ENCODE measurements at places on chromosomes 11 and 22.

DNA sequence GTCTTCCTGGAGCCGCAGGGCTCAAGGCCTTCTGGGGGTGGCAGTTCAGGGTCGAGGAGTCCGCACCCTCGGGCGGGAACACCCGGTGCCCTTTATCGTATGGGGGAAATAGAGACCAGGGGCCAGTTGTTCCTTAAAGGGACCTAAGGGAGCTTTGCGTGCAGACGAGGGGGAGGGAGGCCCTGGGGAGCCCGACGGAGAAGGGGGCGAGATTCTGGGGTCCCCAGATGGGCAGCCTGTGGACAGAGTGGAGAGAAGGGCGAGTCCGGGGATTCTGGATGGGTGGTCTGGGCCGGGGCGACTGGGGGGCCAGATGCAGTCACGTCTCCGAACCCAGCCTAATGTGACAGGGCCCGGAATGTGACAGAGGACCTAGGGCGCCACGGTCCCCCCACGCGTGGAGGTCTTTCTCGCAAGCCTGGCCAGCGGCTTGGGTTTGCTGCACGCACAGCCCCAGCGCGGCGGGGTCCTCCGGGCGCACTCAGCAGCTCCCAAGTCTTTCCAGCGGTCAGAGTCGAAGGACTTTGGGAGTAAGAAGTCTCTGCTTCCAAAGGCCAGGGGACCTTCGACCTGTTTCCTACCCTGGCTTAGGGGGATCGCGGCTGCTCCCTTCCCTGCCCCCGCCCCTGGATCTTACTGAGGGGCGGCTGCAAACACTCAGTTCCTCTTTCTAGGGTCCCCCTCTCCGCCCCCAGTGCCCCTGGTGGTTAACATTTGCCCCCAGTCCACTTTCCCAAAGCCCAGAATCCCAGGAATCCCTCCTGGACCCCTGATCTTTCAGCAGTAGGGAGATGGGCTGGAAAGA is 547 bp downstream of the TUBA8 start:
- no peak for DNase-seq

DNA sequence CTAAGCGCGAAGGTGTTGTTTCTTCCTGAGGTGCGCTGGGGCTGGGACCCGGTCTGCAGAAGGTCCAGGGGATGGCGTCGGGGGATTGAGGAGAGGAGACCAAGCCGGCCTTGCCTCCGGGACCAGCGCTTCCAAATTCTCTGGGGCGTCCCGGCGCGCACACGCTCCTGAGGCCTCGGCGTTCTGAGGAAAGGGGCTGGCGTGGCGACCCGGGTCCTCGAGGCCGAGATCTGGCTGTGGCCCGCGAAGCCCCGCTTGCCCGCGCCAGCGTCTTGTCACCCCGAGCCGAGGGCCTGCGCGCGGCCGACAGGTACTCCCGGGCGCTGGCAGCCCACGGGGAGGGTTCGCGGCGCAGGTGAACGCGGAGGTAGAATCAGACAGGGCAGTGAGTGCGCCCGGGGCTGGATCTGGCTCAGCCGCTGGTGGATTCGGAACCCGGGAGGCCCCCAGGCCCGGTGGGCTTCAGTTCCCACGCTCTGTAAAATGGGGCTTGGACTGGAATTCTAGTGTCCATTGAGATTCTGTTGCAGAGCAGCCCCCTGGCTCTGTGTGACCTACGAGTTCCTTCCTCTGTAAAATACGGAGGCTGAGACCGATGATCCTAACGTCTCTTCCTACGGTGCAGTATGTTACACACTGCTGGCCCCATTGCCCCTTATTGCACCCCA is 14.7 kb downstream of the SSH3 start:
- no peak for DNase-seq

DNA sequence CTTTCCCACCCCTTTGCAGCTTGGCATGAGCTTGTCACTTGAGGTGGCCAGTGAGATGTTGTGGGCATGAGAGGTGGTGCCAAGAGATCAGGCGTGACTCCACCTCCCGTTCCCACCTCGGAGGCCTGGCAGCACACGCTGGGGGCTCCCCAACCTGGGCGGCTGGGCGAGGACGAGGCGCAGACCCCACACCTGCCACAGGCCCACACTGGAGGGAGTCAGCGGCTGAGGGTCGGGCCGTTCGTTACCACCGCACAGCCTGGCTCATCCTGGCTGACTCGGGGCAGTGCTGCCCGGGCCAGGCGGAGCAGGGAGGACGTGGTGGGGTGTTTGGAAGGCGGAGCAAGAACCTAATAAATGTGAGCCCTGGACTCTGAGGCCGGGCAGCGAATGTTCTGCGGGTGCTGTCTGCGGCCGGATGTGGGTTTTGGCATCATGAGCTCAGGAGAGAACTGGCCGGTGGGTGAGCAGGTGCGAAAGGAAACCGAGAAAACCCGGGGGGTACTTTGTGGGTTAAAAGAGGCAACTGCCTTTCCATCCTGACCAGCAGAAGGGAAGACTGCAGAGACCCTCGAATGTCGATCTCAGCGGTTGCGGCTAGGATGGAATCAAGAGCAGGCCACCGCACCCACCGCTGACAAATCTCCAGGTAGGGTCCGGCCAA is 10.2 kb upstream of the IFITM3 start:
- no peak for DNase-seq

DNA sequence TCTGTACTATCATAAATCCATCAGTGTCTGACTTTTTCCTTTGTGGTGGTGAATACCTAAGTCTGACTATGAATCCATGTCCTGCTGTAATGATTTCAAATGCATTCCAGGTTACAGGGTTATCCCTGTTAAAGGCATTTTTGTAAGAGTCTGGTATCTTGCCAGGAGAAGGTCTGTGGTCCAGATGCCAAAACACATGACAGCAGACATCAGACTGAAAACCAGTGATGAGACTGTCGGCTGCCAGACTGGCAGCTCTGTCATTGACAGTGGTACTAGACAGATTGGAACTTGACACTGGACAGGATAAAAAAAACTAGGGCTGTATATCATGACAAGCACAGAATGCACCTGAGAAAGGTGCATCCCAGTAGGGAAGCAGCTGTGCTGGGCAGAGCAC is 301.8 kb upstream of the FAT3 start:
- no peak for DNase-seq

DNA sequence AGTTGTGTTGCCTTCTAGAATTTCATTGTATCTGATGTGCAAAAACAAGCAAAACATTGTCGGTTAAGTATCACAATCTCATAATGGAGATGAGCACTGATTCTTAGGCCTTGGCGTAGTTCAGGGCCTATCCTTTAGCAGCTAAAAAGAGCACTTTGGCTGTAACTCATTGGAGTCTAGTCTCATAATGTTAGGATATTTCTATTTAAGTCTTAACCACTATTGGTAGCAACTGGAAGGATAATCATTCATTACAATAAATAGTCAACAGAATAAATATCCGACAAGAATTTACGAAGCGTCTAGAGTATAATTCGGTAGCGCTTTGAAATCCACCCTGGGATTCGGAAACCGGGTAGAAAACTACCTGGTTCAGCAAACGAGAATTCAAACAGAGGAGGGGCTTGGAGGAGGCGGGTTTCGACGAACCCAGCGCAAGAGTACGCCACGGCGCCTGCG is 461 bp upstream of the EED start:
- peak; percentile 80 for DNase-seq

DNA sequence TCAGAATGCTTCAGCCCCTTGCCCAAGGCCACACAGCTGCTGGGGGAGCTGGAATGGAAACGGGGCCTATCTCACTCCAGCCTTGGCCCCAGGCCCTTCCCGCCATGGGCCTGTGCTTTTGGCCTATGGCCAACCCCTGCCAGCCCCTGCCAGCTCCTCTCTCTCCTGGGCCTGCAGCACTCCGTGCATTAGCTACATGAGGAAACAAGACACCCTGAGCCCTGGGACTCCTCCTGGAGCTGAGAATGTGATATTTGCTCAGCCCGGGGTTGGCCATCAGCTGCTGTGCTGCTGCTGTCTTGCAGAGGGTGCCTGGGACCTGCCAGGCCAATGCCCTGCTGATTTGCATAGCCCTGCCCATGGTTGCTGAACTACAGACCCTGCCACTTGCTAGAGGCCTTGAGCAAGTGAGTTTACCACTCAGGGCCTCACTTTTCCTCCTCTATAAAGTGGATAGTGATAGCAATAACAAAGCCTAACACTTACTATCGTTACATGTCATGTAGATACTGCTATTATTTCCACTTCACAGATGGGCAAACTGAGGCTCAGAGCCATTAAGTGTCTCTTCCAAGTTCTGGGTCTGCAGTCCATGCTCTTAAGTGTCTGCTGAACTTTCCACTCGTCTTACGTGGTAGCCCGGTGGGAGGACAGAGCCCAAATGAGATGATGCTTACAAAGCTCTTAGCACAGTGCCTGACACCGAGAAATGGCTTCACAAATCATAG is 99.6 kb downstream of the KIAA1671 start:
- DNase-seq = no peak

DNA sequence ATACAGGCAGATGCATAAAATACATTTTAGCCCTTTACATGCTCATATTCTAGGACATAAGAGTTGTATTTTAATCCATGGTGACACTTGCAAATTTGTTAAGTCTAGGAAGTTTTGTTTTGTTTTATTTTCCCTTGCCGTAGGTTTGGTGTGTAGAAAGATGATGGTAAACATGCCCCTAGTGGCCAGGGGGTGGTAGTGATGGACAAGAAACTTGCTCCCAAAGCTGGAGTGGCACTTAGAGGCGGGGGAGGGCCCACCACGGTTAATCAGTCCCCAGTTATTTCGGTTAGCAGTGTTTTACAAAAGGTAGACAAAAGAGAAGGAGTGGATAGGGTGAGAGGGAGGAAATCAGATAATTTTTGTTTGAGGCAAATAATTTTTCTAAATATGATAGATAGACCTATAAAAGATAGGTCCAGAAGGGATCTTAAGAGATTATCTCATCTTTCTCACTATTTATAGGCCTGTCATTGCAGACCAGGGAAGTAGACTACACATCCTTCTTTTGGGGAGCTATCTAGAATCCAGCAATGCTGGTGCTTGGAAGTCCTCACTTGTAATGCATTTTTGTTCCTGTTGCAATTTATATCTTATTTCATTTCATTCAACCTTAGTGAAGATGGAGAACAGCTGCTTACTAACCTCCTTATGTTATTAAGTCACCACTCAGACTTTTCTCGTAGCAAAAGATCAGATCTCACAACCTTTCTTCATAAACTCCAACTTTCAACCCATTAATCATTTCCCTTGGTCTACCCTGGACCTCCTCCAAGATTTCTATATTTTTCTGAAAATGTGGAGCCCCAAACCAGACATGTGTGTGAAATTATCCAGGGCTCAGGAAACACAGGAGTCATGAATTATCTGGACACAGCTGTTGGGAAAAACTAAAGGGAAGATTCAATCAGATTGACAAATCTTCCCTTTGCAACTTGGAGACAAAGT is 5.9 kb upstream of the BDNF start:
- DNase-seq = no peak

GRCh38 chr11:124923296-124923695 is 4.2 kb downstream of the HEPN1 start:
- DNase-seq = no peak

DNA sequence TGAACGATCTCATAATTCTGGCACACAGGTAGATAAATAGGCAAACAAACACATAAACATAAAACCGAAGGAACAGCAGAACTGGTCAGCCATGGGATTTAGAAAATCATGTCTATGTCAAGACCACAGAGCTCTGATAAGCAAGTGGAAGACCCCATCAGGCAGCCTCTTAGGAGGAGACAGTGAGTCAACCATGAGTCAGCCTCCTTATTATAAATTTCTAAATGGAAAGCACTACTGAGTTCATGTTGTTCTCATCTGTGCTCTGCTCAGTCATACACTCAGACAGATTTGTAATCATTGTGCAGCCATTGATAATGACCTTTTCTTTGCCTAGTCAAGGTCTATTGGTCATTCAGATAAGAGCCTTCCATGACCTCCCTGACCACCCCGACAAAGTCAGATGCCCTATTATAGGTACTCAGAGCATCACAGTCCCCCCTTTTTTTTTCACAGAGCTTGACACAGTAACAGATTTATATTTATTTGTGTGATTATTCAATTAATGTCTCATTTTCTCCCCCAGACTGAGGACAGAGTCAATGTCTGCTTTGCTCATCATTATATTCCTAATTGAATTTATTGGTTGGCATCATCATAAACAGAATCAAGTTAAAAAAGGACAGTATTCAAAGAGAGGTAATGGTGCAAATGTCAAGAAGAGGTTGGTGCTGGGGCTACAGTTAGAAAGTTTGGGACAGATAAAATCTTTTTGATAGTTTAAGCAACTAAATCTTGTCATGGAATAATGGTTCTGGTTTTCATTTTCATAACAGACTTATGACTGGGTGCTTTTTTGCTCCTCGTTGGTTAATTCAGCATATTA is 579.7 kb upstream of the CCDC90B start:
- DNase-seq = no peak

DNA sequence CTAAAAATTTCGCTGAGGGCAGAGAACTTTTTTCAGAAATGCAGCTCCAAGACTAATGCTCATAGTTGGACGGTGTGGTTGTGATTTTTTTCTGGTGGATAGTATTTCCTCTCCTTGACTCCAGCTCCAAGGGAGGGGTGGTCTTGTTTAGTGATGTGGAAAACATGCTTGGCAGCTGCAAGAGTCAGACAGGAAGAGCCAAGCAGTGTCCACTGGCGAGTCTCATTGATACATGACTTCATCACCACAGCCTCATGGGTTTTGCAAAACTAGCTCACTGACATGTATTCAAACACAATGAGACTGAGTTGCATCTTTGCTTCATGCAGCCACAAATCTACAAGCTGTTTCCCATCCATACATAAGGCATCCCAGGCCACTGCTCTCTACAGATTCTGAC is 7.3 kb upstream of the KCNJ1 start:
- DNase-seq = no peak

GRCh38 chr22:38923463-38924346 is 33.7 kb upstream of the APOBEC3A start:
- DNase-seq = no peak

DNA sequence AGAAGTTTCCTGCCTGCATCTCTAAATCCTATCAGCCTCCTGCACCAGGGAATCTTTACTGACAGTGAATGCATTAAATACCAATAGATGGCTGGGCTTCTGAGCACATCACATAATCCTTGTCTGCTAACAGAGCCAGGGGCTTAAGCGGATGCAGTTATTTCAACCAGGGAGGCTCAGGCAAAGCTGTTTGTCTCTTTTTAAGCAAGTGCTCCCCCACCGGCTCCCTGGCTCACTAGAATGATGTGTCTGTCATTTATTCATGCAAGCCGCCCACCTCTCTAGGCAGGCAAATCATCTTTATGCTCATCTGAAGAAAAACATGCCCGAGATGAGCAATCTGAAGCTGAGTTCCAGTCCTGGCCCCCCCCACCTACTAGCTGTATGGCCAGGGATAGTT is 182.3 kb downstream of the TENM4 start:
- no peak for DNase-seq
